ENCODE measurements at places on chromosomes 3 and 15.

- no peak for DNase-seq
Observed at GRCh38 chr3:182519569-182519968, 273.7 kb upstream of the ATP11B start.

- no peak for DNase-seq
Observed at GRCh38 chr3:160556141-160556540, 9.2 kb downstream of the KPNA4 start.

DNA sequence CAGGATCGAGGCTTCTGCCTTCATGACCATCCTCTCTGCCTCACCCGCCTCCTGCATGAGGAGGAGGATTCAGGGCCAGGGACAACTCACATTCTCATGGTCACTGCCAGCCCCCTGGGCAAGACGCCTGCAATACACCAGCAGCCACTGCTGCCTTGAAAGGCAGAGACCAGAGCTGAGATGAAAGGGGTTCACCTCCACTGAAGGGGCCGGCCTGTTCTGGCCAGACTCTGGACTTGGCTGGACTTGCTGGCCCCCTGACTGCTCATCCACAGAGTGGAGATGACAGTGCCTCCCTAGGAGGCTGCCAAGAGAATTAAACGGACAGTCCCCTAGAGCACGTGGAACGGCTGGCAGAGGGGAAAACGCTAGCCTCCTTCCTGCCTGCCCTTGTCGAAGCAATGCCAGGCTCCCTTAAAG, 35.2 kb downstream of the MGLL start:
- DNase-seq: no peak

- no peak for DNase-seq
Observed at GRCh38 chr15:31485911-31486461, 159.4 kb downstream of the KLF13 start.

DNA sequence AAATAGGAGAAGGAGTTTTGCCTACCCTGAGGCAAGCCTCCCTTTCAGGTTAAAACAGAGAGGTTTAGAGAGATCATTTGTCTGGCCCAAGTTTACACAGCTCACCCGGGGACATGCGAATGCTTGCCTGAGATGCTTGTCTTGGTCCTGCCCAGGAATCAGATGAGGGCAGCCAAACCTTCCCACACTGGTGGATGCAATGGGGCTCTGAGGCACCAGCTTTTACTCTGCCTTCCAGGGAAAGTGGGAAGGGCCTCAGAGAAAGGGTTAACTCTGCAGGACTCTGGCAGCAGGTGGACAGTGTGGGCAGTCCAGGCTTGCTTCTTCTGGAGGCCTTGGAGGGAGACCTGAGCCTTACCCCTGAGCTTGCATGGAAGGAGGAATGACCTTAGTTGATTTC, 90.0 kb downstream of the LRRK1 start:
- DNase-seq: no peak

DNA sequence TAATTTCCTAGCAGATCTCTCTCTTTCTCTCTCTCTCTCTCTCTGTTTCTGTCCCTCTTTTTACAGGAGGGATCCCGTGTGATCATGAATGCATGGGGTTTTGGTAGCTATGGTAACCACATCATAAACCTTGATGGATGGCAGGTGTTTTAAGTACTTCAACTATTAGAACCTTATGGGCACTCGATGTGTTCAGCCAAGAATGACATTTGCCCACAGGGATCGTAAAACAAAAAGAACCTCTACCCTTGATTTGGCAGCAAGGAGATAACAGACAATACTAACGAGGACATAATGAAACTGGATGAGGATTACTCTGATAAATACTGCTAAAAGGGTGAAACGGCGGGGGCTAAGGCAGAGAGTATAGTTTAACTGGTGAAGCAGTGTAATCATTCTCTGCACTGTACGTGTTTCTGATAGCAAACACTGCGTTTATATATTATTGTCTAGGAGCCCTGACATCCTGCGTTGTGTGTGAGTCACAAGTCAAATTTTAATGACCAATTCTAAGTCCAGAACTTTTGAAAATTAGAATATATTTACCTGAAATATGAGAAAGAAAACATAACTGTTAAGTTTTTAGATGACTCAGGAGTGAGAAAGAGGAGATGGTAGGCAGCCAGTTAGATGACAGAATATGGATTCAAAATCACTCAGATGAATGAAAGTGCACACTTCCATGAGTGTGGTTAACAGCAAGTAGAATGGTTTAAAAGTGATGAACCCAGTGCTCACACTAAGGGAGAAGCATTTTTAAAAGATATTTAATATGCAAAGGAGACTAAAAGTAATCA, 80.3 kb downstream of the OTOL1 start:
- peak; percentile 6 for DNase-seq

GRCh38 chr3:36769926-36770325, 5.6 kb upstream of the DCLK3 start:
- DNase-seq: no peak

- no peak for DNase-seq
Observed at GRCh38 chr3:12793701-12794100, 2.8 kb upstream of the CAND2 start.

GRCh38 chr3:28286595-28286994, 45.2 kb downstream of the CMC1 start:
- DNase-seq: no peak

DNA sequence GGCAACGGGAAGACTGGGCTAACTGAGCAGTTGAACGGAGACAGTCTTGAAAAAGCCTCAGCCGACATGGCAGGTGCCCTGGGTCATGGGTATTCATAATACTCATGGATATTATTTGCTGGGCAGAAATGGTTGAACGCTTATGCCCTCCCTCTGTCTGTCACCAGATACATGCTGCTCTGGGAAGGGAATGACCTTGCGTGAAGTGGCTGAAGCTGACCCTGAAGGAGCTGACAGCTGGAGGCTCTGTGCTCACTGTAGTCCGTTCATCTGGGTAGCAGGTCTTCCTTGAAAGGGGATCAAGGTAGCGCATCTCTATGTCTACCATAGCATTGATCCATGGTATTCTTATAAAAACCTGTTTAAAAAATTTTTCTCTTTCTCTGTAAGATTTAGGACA, 390.7 kb downstream of the PDCD6IP start:
- no peak for DNase-seq

GRCh38 chr3:122993124-122993978, 34.2 kb downstream of the SEMA5B start:
- no peak for DNase-seq

DNA sequence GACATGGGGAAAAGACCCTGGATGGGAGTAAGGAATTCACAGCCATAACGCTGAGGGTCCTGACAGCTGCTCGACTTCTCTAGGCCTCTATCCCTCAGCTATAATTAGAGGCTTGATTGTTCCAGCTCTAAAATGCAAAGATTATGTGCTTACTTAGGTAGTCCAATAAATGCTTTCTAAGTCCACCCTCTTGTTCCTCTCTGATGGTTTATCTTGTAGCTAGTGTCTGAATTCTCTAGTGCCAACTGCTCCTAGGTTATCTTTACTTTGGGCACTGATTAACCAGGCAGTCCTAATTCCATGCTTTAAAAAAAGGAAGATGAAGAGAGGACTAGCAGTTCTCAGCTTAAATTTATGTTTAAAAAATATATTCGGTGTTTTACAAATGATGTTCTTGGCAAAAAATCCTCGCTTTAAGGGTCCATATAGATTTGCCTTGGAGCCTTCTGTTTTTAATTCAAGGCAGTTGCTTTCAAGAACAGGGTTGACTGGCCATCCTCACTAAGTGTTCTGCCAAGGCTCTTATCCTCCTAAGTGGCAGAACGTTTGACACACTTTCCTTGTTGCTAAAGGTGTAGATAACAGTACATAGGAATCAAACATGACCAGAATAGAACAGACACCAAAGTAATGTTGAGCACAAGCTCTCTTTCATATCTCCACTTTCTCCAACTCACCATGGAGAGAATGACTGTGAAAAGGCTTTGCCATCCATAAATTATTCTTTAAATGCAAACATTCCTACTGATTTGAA, 60.6 kb downstream of the THRB start:
- DNase-seq: no peak

DNA sequence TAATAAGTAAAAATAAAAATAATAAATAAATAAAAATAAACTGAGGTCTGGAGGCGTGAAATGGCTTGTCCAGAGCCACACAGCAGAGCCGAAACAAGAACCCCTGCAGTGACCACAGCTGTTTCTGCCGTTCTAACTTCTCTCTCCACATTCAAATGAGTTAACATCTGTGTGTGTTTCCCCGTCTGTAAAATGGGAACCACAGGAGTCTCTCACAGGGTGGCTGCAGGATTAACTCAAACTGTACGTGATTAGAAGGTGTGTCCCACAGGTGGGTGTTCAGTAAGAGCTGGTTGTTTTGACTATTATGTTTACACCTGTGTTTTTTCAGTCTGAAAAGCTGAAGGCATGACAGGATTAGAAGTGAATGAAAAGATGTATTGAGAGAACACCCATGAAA, 27.0 kb upstream of the MUC4 start:
- DNase-seq: no peak

DNA sequence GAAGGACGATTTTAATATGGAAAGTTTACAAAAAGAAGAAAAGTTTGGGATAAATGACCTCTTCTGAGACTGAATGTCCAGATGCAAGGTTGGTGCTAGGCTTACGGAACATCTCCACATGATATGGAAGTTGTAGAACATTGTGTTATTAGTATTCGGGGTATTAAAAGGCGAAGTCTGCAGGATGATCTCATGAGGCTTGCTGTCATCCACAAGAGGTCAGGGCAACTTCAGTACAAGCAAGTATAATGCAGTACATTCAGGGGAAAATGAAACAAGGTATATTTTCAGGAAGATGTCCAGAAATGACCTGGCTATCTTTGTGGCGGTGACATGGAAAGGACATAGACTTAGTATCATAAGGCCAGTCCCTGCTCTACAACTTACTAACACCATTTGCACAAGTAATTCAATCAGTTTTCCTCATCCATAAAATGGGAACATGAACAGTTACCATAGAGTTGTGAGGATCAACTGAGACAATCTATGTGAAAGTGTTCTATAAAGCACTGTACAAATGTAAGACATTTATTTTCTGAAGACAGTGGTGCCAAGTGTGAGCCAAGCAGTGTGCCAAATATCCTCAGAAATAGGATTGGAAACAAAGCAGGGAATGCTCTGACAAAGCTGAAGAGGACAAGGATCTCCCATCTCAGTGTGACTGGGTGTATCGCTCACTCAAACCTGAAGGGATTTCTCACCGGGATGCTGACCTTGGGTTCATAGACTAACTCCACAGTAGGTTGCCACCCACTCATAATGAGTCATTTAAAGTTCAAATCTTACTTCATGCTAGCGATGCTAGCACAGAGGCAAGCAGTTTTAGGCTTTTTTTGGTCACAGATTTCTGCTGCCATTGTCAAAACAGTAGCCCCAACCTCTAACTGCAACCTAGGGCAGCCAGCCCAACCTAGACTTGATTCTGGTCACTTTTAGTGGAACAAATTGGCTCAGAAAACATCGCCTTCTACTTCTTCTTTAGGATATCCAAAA, 118.3 kb downstream of the TIGIT start:
- no peak for DNase-seq

DNA sequence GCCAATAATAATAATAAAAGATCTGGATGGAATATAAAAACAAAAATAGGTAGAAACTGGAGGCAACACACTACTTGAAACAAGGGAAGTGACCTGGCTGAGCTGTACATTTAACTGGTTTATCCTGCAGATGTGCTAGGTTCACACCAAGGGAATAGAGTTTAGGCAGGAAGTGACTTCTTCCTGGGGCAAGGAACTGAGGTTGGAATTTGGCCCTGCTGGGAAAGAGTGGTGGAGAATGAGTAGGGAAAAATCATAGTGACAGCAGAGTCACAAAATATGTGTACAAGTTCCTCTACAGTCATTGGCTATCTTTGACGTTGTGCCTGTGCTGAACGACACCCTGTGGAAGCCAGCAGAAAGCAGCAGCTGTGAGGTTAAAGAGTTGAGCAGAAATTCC, 44.1 kb downstream of the ARHGAP11B start:
- no peak for DNase-seq

DNA sequence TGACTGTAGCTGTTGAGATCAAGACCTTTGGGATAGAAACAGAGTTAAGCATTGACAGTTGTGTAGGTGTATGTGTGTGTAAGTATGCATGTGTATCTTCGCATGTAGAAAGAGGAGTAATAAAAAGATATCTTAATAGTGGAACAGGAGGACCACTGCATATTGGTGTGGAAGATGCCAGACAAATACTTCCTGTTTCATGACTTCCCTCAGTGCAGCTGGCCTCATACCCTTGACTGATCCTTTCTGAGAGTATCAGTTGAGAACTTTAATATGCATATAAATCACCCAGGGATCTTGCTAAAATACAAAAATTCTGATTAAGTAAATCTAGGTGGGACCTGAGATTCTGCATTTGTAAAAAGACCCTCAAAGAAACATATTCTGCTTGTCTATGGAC, 8.5 kb upstream of the ZBED2 start:
- DNase-seq: no peak

GRCh38 chr15:34876640-34877039, 81.3 kb upstream of the ACTC1 start:
- DNase-seq: no peak

GRCh38 chr3:29796808-29797207, 515.9 kb downstream of the RBMS3 start:
- no peak for DNase-seq

DNA sequence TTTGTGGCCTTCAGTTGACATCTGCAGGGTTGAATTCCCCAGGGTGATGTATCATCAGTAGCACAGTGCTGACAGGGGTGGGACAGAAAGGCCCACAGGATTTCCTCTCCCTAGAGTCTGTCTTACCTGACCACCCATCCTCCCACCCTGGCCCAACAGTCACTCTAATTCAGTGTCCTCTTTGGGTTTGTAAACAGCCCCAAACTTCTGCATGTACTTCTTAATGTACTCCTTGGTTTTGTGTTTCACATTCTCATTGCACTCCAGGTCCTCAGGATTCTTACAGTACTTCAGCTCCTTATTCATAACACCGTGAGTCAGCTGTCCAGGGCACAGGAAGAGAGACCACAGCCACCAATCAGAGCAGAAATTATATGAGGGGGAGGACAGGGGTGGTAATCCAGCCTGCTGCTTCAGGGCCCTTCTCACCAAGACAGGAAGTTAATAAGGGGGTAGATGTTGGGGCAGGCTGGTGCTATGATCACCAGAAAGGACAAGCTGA, 37.5 kb downstream of the NBEAL2 start:
- no peak for DNase-seq

DNA sequence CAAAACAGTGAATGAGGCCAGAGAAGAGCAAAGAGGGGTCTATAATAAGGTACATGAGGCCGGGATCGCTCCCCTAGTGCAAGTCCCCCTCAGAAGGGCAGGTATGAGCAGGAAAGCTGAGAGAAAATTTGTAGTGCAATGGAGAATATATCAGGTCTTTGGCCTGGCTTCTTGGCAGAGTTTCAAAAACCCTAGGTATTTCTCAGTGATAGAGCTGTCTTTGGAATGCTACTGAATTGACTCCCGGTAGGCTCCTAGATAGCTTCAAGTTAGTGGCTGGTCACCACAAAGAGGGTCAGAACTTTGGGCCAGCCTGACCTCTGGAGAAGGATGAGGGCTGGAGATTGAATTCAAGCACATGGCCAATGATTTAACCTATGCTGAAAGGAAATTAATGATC, 30.6 kb upstream of the OXTR start:
- no peak for DNase-seq

- no peak for DNase-seq
Observed at GRCh38 chr15:81281766-81282605, 42.0 kb downstream of the STARD5 start.

Measured in right kidney (tissue), 9 donors.